ENCODE measurements at places on chromosomes 13 and 19.

DNA sequence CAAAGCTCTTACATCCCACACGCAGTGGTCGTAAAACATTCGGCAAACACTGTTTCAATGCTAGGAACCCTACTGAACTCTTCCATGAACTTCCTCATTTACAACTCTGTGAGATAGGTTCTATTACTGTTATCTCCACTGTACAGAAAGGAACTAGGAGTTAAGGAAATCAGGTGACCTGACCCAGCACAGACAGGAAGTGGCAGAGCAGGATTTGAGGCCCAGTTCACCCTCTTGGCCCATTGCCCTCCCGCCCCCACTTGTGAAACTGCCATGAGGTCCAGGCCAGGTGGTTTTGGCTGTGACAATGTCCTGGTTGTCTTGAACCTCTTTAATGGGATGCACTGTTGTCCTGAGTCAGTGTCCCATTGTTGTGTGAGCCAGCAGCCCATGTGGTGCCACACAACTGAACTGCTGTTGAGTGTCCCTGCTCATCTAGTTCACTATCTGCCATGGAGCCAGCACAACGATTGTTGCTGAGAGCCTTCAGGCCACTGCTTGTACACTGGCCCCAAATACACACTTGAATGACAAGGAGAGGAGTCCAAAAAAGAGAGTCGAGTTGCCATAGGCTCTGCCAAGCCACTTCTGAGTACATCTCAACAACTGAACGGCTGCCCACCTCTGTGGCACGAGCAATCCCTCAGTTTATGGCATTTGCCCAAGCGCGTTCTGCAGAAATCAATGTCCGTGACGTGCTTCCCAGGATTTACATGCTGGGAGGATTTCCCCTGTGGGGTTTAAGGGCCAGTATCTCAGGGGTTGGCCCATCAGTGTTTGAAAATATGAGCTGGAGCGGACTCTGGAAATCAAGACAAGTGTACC lies 484.6 kb downstream of the TSHZ3 start:
- DNase-seq, result no peak

- peak; percentile 60 for DNase-seq
Observed at GRCh38 chr19:4014541-4015491, 7.3 kb downstream of the PIAS4 start.

DNA sequence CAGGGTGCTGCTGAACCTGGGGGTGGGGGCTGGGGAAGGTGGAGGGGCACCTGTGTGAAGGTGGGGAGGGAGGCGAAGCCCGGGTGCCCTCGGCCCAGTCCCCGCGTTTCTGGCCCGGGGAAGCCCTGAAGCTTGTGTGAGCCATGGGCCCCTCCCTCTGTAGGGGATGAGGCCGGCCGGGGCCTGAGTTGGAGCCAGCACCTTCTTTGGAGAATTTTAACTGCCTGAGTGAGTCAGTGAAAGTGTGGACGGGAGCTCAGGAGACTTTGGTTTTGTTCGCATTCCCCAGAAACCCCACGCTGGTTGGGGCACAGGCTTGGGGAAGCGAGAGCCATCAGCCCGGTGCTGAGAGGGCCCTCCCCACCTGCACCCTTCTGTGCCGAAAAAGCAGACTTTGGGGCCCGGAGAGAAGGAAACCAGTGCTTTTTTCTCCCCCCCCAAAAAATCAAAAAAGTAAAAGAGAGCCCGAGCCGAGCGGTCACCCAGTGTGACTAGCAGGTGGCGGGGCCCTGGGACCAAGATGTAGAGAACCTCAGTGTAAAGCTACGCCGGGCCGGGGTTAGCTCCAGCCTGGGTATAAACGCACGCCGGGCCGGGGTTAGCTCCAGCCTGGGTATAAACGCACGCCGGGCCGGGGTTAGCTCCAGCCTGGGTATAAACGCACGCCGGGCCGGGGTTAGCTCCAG lies 45.1 kb downstream of the TMEM255B start:
- no peak for DNase-seq

DNA sequence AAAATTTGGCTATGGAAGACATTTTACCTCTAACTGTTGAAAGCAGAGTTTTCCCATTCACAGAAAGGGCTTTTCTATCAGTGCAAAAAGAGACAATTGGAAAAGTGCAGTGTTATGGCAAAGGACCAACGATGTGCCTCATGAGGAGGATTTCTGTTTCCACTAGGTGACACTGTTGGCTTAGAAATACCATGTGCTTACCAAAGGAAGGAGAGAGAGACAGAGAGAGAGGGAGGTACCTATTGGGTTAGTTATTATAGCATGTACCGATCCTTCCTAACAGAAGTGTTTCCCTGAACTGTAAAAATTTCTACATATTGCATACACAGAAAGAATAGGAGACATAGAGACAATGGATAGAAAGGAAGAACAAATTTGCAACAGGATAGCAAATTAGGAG lies 23.9 kb upstream of the PSG4 start:
- no peak for DNase-seq

DNA sequence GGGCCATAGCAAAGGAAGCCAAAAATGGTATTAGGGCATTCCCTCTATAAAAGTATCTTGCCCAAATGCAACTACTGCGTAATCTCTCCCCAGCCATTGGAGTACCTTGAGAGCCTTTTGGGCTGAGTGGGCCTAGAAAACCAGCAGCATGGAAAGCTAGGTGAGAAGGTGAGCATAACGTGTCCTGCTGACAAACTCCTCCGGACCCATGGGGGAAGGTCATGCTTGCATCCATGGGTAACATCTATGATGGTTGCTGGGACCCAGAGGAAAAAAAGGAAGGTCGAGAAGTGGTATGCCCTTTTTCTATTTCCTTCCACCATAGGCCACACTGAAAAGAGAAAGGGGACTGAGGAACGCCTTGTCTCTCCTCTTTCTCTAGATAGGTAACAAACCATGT lies 57.4 kb downstream of the ZNF728 start:
- no peak for DNase-seq

DNA sequence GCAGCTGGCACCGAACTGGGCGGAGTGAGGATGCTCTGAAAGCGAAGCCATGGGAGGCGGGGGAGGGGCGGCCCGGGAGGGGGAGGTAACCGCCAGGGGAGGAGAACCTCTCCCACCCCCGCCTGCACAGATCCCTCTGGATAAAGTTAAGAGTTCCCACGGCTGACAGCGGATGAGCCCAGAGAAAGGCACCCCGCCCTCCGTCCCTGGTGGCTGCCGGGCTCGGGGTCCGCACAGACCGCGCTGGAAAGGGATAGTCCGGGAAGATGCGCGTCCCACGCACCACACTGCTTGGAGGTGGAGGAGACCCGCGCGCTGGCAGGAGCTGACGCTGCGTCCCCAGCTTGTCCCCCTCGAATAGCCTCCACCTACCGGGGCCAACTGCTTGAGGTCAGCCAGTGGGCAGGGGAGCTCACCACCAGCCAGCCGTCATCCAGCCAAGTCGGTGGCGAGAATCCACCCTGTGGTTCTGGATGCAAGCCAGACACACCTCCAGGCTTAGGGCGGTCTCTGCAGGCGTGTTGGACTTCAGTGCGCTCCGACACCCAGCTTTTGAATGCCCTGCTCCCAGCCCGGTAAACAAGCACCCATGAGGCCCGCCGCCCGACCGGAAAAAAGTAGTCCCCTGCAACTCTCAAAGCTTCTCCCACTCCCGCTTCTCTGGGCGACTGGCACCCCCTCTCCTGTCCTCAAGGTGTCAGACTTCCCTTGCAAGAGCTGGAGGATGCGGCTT lies at the start of gene TRPC4:
Gene TRPC4, minus strand, starts transcription at position 17 of the 733 bp plus-strand sequence. CDS start 86,439 bp downstream, outside the sequence.
- DNase-seq, result no peak

GRCh38 chr19:35260694-35261304 lies 8.0 kb upstream of the USF2 start:
- DNase-seq, result peak; percentile 4

DNA sequence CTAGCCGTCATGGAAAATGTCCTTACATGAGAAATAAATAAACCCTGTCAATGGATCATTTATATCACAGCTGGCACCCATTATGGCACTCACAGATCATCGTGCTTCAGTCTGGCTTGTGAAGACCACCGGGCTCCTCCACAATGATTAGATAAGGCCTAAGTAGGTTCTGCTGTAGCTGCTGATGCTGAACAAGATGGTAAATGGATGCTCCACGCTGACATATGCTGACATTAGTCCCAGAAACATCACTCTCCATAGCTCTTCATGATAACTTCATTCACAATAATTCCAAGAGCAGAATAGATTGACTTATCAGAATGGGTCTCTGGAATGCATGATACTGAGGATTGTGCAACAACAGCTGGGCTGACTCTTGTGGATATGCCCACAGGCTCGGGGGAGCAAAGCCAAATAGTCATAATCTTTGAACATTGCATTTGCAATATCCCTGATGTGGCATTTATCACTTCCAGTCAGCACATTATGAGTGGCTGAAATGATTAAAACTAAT lies 63.8 kb upstream of the RXFP2 start:
- no peak for DNase-seq

DNA sequence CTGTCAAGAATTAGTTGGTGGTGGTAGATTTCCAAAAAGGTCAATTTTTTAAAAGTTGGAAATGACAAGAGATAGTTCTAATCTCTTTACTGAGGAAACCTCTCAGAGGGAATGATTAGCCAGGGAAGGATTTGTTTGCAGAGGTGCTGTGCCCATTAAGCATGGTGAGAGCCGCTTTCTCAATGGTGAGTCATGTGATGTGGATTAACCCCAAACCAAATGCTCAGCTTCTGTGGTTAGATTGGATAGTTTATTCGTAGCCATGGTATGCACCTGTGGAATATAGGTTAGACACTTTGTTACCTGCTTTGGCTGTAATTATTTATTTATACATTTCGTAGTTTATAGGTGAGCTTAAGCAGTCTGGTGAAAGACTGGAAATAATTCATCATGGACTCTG lies 7.1 kb downstream of the HNRNPM start:
- DNase-seq, result no peak

DNA sequence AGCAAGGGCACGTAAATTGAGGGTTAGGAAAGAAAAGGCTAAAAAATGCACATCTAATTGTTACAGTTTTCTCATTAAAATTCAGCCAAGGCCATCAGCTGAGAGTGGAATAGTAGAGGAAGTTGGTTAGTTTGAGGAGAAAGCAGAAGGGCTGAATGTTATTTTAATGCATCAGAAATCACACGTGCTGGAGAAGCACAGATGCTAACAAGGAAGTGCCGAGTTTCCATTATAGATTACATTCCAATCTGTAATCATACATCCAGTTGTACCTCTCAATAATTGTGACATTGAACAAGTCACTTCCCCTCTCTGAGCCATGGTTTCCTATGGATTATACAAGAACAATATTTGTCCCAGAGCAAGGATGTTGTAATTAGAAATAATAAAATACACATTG lies 25.1 kb downstream of the FPR3 start:
- DNase-seq, result no peak

DNA sequence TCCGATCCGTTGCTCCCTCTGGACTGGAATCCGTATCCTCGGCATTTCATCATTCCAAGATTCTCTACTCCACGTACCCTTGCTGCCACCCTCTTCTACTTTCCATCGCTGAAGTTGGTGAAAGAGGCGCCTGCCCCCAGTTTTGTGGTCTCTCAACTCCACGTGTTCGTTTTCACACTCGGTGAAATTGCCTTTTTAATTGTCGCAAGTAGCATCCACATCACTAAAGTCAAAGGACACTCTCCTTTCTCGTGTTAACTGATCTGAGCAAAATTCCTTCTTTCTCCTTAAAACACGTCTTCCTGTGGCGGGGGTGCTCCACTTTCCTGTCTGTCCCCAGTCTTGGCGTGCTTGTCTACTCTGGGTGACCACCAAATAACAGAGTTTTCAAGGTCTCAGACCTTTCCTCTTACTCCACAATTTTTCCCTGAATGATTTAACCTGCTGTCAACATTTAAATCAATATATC lies 1.1 kb upstream of the TMTC4 start:
- no peak for DNase-seq
